HuH-7.5 (cell line): ENCODE measurements at places on chromosomes 7 and 10.

DNA sequence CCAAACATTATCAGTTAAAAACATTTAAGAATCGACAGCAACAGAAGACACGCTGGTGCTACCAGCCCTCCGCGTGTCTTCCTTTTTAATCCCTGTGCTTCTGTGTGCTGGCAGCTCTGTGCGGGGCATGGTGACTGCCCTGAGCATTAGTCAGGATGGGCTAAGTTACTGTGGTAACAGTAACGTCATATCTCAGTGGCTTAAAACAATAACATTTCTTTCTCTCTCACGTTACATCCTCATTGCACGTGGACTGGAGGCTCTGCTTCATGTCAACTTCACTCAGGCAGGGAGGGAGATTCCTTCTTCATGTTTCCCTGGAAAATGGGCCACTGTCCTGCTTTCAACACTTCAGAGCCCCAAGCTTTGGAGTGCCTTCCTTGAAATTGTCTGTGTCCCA, 378.5 kb downstream of the CCSER2 start:
- no peak for DNase-seq

DNA sequence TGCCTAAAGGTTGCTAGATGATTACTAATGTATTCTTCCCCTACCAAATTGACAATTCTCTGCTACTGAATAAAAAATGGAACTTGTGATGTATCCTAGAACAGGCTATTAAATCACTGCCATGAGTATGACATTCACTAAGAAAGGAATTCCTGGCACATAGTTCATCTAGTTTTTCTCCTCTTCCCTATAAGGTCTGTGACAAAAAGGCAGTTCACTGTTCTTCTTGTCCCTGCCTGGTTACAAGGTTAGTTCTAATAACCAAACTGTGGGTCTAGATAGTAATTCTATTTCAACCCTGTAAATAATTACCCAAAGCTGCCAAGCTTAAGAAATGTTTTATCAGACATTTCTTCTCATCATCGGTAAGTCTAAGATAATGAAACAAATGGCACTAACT, 245.6 kb downstream of the BICC1 start:
- DNase-seq: no peak

DNA sequence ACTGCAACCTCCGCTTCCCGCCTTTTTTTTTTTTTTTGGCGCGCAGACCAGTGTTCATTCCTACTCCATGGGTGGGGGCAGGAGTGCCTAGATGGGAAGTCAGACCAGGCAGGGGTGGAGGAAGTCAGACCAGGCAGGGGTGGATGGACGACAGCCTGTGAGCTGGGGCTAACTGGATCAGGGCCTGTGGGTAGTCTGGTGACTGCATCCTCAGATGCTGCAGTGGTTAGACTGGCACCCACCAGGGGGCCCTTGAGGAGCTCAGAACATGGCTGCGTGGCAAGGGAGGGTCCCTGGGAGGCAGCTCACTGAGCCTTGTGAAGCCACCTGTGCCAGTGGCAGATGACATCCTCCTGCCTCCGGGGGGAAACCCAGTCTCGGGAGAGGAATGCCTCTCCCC, 35.1 kb downstream of the RCC1L start:
- no peak for DNase-seq

DNA sequence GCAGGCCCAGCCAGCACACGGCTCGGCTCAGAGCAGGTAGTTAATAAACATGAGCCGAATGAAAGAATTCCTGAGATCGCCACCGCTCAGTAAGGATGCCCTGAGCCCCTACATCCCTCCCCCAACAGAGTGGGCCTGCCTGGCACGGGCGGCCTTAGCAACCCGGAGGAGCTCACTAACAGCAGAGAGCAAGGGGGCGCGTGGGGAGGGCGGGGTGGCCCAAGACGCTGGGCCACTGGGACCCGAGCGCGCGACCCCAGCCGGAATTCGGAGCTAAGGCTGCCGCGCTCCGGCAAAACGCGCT, 403 bp upstream of the ENO4 start:
- DNase-seq: no peak

DNA sequence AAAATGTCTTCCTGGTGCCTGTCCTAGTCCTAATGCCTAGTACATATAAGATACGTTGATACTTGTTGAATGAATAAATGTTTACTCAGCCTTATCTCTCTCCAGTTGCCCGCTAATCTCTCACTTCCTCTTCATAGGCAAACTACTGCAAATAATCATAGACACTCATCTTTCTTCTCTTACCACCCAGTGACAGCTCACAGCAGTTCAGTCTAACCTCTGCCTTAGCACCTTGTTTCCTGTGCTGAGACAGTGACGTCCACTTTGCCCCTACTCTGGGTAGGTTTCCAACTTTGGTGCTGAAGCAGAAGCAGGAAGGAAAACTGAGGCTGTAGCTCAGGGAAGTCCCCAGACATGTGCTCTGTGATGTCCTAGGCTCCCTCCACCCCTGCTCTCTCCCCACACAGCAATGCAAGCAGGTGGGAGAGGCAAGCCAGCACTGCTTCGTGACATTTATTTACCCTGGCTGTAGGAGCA, 45.5 kb upstream of the RHOBTB1 start:
- no peak for DNase-seq

GRCh38 chr7:131908714-131909113, 352.3 kb upstream of the PODXL start:
- DNase-seq: no peak

DNA sequence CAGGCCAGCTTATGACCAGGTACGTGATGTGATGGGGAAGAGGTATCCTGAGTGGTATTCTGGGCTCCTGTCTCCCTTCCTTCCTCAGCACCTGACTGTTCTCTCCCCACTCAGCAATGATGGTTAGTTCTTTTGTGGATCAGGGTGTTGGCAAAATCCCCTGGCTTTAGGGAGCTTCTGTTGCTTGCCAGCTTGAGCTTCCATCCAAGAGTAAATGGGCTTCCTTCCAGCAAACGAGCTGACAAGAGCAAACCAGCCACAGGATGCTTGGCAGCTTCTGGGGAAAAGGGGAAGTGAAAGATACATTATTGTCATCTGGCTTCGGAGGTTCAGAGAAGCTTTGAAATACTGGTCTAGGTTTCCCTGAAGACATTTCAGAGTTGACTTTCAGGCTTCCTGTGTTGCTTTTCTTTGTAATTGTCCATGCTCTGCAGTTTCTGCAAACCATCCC, 5.2 kb downstream of the DUSP5 start:
- DNase-seq: no peak

DNA sequence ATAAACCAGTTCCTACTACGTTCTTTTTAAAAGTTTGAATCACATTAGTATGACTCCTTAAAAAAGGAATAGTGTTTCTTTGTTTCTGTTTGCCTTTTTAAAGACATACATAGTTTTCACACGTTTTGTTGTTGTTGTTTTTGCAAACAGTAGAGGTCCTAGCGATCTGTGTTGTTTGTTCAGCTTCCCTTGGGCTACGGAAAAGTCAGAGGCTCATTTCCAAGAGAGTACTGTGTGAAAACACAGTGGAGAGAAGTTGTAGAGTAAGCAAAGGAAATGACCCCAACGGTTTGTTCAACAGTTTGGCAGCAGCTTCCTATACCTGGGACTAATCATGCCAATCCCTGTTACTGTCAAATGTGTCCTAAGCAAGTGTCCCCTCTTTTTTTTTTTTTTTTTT, 87.1 kb upstream of the STEAP1 start:
- DNase-seq: no peak

GRCh38 chr10:131312478-131312836, 936 bp upstream of the TCERG1L start:
- DNase-seq: no peak

DNA sequence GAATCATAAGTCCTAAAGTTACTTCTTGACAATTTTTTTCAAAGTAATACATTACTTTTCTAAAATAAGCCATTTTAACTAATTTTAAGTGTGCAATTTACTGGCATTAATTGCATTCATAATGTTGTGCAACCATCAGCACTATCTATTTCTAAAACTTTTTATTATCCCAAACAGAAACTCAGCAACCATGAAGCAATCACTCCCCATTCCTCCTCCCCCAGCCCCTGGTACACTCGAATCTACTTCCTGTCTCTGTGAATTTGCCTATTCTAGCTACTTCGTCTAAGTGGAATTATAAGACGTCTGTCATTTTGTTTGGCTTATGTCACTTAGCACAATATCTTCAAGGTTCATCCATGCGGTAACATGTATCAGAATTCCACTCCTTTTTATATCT, 84.9 kb downstream of the MKX start:
- no peak for DNase-seq

DNA sequence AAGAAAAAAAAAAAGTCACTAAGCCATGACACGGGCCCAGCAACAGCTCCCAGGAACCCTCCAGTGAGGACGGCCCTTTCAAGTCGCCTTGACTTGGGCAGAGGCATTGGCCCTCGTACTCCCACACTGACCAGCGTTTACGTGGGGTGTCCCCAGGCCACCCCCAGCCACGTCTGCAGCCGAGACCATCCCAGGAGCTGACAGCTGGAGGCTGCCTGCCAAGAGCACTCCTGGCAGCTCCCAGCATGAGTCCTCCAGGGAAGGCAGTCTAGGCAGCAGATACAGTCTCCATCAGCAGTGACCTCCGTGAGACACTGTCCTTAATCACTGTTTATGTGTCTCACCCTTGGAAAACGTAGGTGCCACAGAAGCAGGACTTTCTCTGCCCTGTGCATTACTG, 86.5 kb downstream of the PROSER2 start:
- DNase-seq: no peak

DNA sequence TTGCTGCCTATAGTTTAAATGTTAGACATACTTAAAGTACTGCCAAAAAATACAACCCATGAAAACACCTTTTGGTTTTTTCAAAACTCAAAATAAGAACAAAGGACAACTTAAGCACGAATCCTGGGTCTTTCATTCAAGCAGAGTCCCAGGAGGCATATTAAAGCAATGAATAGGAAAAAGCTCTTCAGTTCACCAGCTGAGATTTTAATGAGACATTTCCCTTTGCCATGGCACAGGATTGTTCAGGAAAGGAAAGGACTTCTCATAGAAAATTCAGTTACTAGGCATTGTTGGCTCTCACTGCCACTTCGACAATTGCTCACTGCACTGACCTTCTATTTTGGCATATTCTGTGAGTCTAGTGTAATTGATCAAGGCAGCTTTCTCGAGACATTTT, 133.5 kb upstream of the FEZF1 start:
- DNase-seq: no peak

- no peak for DNase-seq
Measured at GRCh38 chr7:131190146-131190545, 137.5 kb upstream of the MKLN1 start.

GRCh38 chr7:25562673-25563182, 334.4 kb upstream of the NPVF start:
- DNase-seq: no peak

- no peak for DNase-seq
Measured at GRCh38 chr7:117530390-117530789, 50.6 kb downstream of the CFTR start.

- no peak for DNase-seq
Measured at GRCh38 chr10:78407966-78408365, 374.3 kb downstream of the RPS24 start.

GRCh38 chr10:49817845-49818244, 55.7 kb upstream of the OGDHL start:
- no peak for DNase-seq

GRCh38 chr7:101943306-101943705, 125.9 kb downstream of the CUX1 start:
- no peak for DNase-seq

DNA sequence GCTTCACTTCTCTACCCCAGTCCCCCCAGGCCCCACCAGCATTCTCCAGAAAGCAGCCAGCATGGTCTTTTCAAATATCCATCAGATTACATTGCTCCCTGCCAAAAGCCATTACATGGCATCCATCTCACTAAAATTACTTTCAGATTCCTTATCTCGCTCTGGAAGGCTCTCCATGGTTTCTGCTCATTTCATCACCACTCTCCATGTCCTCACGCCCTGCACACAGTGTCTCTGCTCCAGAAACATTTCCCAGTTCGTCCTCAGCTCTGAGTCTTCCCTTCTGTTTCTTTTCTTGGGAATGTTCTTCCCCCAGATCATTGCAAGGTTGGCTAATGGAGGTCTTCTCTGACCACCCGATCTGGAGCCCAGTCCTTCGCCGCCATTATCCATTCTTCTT, 499.1 kb downstream of the KCNMA1 start:
- DNase-seq: no peak

DNA sequence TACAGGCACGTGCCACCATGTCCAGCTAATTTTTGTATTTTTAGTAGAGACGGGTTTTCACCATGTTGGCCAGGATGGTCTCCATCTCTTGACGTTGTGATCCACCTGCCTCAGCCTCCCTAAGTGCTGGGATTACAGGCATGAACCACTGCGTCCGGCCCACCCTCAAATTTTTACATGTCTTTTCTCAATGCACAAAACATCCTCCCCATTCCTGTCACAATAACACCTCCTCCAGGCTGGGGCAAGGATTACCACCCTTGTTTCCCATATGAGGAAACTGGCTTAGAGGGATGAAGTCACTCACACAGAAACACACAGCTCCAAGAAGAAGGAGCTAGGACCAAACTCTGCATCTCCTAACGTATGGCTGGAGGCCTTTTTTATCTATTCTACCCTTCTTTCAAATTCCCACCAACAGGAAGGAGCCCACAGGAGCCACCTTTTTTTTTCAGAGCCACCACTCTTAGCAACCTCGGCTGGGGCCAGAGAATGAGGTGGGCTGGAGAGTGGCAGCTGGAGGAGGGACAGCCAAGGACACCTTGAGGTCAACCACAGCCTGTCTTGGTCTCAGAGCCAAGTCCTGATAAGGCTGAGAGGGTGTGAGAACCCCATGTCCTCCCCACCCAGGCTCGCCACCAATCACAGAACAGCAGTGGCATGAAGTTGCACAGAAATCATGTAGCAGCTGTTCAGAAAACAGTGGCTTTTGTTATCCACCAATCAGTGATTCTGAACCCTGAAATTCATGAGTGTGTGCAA, 113.1 kb upstream of the PDLIM1 start:
- DNase-seq: no peak

GRCh38 chr7:124799448-124799847, 33.9 kb upstream of the GPR37 start:
- DNase-seq: no peak

DNA sequence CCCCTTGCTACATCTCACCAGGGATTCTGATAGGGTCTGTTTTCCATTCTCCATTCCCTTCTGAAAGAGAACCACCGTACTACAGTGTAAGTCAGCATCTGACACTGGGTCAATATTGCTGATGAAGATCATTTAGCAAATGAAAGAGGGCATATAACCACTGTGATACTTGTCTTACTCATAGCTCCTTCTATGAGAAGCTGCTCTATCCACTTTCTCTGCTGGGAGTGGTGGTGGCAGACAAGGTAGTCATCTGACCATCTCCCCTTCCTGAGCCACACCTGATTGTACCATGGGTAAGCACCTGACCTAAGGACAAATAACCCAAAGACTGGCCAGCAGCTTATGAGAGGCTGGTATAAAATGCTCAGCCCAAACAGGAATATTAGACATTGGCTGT, 220.4 kb downstream of the DOCK4 start:
- DNase-seq: no peak
